Stimulated activated CD4-positive, alpha-beta T cell treated with anti-CD3 and anti-CD28 coated beads, Interleukin-12 subunit alpha, Interleukin-12 subunit beta, amount 100 ng/mL, for 24 hours (primary cell): ENCODE measurements at places on chromosomes 3 and 15.

GRCh38 chr3:33868309-33868708, 69.9 kb downstream of the PDCD6IP start:
- no peak for DNase-seq

GRCh38 chr3:123290107-123290930, 88.6 kb downstream of the SEC22A start:
- no peak for DNase-seq

GRCh38 chr3:150577855-150578254, 25.3 kb upstream of the SELENOT start:
- no peak for DNase-seq

GRCh38 chr3:69318410-69318809, 67.5 kb downstream of the FRMD4B start:
- DNase-seq: no peak

- DNase-seq: no peak
Measured at GRCh38 chr15:44584162-44584749, 47.3 kb downstream of the EIF3J start.

- DNase-seq: peak; percentile 33
Measured at GRCh38 chr3:16842272-16843270, 42.2 kb upstream of the PLCL2 start.

DNA sequence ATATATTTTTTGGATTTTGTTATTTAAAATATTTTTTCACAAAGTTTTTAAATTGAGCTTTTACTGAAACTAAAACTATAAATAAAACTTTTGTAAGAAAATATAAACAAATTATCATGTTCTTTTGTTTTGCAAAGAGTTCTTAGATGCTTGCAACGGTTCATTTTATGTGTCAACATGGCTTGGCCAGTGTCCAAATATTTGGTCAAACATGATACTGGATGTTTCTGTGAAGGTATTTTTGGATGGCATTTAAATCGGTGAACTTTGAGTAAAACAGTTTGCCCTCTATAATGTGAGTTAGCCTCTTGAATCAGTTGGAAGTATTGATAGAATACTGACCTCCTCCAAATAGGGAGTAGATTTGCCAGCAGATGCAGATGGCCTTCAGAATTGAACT, 612.6 kb upstream of the NECTIN3 start:
- no peak for DNase-seq
